Bronchial epithelial cell (primary cell): ENCODE measurements at places on chromosomes 1 and 21. TPM values are rescaled to one million over a fixed set of nuclear protein-coding genes. Genes with fewer than 3 reads are reported as not detected.

DNA sequence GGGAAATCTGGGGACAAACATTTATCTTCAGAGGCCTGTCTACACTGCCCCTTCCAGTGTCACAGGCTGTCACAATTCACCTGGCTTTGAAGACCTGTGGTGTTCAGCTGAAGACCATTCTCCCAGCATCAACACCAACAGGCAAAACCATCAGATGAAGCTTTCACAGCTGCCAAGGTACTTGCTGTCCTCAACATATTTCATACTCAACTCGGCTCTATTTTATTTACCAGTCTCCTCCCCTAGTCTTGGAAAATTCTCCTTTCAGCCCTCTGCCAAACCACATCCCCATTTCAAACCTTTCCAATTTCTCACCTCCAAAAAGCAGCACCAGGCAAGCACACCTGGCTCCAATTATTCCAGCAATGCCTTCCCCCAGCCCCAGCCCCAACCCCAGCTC, 108.8 kb downstream of the TGFBR3 start:
- DNase-seq, result no peak

- no peak for DNase-seq
Observed at GRCh38 chr1:2796890-2797740, 4.4 kb downstream of the TTC34 start.

- DNase-seq, result no peak
Observed at GRCh38 chr1:2558861-2559260, 2.7 kb downstream of the TNFRSF14 start.

DNA sequence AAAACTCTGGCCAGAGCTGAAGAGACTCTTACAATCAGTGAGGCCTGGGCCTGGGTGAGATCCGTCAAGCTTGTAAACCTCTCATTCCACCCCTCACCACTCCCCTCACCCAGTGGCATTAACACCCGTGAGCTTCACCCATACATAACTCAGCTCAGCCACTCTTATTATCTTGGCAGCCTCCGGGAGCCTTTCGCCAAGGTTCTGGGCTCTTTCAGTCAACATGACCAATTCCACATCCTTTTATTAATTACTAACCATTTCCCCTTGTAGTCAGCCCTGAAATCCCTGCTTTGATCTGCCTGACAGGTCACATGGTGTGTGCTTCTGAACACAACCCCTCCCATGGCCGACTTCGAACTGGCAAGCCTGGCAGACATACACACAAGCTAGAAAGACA, 134.8 kb downstream of the SETD4 start:
- DNase-seq, result peak; percentile 49

- no peak for DNase-seq
Observed at GRCh38 chr1:6313393-6314200, 52.7 kb upstream of the GPR153 start.

GRCh38 chr1:217135987-217136894, 413.0 kb upstream of the ESRRG start:
- no peak for DNase-seq

DNA sequence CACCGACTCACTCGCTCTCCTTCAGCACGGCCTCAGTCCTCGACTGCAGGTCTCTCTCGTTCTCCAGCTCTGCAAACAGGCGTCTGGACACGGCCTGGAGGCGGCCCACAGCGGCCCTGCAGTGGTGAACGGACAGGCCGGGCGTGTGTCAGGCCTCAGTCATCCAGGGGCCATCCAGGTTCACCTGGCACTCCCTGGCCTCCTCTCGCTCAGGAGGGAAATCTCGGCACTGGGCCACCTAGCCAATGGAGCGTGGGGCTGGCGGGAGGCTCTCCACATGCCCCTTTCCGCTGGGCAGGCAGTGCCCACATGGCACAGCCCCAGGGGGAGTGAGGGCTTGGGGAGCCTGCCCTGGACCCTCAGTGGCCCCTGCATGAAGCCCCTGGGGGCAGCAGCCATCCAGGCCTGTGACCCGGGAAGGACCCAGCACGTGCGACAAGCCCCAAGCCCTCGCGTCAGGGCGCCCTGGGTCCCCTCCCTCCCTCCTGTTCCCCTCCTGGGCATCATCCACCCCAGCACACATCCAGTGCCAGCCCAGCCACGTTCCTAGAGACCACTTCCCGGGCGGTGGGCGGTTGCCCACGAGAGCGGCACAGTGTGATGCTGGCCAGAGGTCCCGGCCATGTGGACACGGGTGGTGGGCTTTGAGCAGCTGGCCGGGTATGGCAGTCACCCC, 18.1 kb downstream of the CFAP74 start:
- DNase-seq, result no peak

DNA sequence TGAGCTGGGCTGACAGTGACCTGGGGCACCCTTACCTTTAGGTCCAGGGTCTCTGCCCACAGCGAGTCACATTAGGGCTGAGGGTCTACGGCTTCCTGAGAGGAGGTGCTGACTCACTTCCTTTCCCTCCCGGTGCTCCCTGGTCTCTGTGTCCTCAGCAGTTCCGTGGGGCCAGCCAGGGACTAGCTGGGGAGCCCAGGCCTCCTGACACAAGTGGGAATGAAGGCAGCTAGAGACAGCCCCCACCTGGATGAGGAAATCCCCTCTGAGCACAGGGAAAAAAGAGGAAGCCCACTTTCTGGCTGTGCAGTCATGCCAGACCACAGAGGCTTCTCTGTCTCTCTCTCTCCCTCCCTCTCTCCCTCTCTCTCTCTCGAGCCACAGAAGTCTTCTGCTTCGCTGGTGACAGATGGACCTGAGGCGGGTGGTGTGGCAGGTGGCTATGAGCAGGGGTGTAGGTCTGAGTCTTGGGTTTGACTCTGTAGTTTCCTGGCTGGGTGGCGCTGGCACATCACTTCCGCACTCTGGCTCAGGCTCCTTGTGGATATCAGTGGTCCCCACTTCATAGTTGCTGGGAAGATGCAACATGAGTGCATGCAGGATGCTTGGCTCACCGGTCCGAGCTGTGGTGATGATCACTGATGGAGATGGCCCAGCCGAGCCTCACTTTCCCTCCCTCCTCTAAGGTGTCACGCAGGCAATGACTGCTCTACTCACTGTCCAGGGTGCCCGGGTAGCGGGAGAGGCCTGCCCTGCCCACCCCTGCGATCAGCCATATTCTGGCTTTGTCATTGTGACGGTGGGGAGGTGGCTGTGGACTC, 3.5 kb downstream of the SLC66A1 start:
- peak; percentile 40 for DNase-seq

- no peak for DNase-seq
Observed at GRCh38 chr1:234942879-234943506, 185.6 kb downstream of the TOMM20 start.

- DNase-seq, result peak; percentile 99
Observed at GRCh38 chr1:152566681-152567080, at the start of gene LCE3E. Gene LCE3E (minus strand): TSS chr1:152566780. CDS start chr1:152566208, 572 bp downstream.

DNA sequence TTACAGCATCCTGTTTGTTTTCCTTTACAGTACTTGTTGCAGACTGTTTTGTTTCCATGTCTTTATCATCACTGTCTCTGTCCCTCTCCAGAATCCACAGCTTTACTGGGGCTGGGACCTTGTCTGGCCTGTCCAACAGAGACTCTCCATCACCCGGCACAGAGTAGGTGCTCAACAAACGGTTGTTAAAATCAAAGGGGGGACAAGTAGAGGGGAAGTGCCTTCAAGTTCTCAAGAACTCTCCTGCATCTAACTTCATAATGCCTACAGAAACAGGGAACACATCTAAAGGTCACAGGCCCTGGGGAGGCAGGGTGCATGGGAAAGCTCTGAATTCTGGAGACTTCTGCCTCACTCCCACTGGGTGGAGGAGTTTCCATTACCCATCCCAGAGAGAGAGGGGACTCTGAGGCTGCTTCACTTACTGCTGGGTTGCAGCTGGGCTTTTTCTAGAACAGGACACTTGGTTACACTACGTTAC, 2.3 kb upstream of the ECE1 start:
- no peak for DNase-seq

DNA sequence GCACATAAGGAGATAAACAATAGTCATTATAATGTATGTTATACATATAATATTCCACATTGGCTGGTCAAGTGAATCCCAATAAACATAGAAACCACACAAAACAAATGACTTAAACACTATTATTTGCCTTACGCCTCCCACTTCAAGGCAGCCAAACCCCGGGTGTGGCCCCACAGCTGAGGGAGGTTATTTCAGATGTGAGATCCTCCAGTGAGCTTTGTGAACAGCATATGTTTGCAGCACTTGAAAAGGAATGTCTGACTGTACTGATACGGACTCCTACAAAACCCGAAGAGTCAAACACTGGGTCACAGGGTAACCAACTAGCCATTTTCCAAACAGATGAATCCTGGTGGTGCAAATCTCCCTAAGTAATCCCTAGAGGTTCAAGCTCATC, 27.1 kb upstream of the DISP1 start:
- DNase-seq, result no peak

- no peak for DNase-seq
Observed at GRCh38 chr1:153933955-153934354, 11.2 kb upstream of the GATAD2B start.

GRCh38 chr1:232793944-232794343, 11.3 kb upstream of the MAP10 start:
- DNase-seq, result peak; percentile 63

DNA sequence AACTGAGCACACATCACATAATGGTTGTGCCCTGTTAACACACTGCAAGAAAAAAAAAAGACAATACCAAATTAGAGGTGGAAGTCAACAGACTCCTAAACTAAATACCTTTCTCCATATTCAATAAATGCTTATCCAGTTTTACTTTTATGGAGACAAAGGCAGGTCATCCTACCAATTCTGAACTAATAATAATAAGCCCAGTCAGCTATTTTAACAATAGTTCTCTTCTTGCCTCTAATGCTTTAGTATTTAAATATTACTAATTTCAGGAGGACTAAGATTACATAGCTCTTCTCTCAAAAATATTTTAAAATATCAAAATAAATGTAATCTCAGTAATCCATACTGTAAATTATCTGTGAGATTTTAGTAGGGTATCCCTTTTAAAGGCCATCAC, 10.5 kb downstream of the COPA start:
- DNase-seq, result no peak

DNA sequence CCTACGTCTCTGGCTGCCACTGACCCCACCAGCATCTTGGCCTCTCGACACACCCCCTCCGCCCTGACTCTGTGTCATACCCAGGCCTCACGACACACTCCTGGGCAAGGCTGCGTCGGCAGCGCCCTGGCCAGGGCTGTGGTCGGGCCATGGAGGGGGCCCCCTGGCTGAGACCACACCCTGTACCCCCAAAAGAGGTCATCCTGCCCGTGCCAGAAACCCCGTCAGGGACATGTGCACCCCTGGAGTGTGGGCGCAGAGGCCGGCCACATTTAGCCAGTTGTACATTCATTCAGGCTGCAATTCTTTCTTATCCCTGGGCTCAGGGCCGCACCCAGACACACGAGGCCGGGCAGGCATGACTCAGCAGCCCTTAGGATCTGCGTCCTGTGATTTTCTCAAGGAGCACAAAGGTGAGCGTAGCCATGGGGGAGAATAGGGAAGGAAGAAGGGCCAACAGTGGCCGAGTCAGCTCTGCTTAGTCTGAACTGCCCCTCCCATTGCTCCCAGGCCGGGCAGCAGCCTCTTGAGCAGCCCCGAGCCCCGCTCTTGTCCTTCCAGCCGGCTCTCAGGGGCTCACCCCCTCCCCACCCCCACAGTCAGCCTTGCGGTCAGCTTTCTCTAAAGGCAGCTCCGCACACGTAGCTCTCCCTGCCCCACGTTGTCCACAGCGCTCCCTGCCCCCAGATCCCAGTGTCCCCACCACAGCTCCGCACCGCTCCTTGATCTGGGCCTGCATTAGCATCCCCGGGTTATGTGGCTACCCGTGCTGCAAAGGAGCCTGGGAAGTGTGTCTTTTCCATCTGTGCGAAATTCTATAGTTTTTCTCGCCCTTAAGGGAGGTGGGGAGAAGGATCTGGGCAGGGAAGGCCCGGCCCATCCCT, 7.9 kb downstream of the CSTB start:
- DNase-seq, result peak; percentile 89

DNA sequence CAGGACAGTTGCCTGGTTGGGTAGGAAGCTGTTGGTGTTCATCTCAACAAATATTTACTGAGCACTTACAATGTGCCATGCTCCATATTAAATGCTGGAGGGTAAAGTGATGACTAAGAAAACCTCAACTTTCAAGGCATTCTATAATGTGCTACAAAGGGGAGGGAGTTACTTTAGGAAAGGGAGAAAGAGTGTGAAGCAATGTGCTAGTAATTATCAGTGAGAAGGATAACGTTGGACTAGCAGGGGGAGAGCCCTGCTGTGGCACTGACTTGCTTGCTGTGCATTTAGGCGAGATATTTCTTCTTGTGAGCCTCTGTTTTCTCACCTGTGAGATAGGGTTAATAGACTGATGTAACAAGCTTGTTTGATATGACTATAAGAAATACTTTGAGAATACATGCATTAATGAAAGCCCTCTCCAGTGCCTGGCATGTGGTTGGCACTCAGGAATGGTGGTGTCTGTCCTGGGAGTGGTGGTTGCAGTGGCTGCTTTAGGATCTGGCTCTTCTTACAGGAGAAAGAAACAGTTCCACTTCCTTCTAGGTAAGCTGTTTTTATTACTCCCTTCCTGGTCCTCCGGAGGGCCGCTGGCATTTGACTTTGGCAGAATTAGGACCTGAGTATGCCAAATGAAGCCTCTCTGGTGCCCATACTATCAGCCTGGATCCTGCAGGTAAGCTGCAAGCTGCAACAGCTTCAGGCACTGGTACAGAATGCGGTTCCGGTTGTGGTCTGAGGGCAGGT, 111.1 kb upstream of the COA6 start:
- peak; percentile 74 for DNase-seq

GRCh38 chr1:3790500-3790923, 5.8 kb downstream of the LRRC47 start:
- DNase-seq, result no peak

Gene A3GALT2
- total RNA-seq, result not detected in 2 replicates

Gene LHX8
- total RNA-seq, result not detected in 2 replicates

Gene KCNC4
- total RNA-seq, result 0.51 and 0.53 TPM in 2 replicates

Gene CATSPERE
- under 0.01 and 0.13 TPM in 2 replicates for total RNA-seq

Gene RHEX
- total RNA-seq, result not detected in 2 replicates

Gene FCRL2
- not detected in 2 replicates for total RNA-seq

Gene SH2D1B
- 0.13 TPM in 1 of 2 replicates, not detected in the other for total RNA-seq
